ENCODE measurements at places on chromosomes 6 and 20. TPM values are rescaled to one million over a fixed set of nuclear protein-coding genes. Genes with fewer than 3 reads are reported as not detected.

DNA sequence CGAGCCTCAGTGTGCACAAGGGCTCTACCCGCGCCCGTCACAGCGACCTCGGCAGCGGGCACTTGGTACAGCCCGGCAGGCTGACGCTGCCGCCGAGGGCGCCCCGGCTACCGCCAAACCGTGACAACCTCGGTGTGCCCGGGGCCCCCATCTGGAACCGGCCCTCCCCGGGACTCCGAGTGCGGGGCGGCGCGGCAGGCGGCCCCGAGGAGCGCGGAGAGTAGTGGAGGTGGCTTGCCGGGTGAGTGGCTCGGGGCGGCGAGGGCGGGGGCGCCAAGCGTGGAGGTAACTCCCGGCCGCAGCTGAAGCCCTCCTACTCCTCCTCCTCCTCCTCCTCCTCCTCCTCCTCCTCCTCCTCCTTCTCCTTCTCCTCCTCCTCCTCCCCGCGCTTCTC lies at the start of gene ISM1:
TSS of gene ISM1 (plus strand) at position 371 of the 394 bp plus-strand sequence. CDS start 503 bp downstream, outside the sequence.
- no peaks in the 10 kb centered on the region for H3K36me3 ChIP-seq
- DNase-seq, result no peak
- H3K27ac ChIP-seq, result no peak within 1 kb of the TSS
- H3K4me3 ChIP-seq, result peak within 1 kb of the TSS; percentile 77
- H3K4me1 ChIP-seq, result peaks cover 31% of the 10 kb centered on the region
- peaks cover 38% of the 10 kb centered on the region for H3K27me3 ChIP-seq

- no peaks in the 10 kb centered on the region for H3K4me1 ChIP-seq
- H3K4me3 ChIP-seq, result no peak overlapping the region
- no peaks in the 10 kb centered on the region for H3K27me3 ChIP-seq
- peaks cover 2% of the 10 kb centered on the region for H3K36me3 ChIP-seq
Measured at GRCh38 chr6:156919370-156919769, 142.2 kb downstream of the ARID1B start.

GRCh38 chr20:46752728-46753127 lies 43.3 kb downstream of the SLC2A10 start:
- no peak overlapping the region for H3K27ac ChIP-seq
- H3K4me1 ChIP-seq, result no peaks in the 10 kb centered on the region
- H3K27me3 ChIP-seq, result peaks cover 4% of the 10 kb centered on the region
- no peaks in the 10 kb centered on the region for H3K36me3 ChIP-seq
- no peak overlapping the region for H3K4me3 ChIP-seq

The NFATC2 gene
- 3.3 TPM for total RNA-seq

GRCh38 chr6:38867726-38868125 lies 152.6 kb downstream of the DNAH8 start:
- no peak overlapping the region for H3K27ac ChIP-seq
- H3K4me3 ChIP-seq, result no peak overlapping the region
- H3K36me3 ChIP-seq, result no peaks in the 10 kb centered on the region
- H3K4me1 ChIP-seq, result no peaks in the 10 kb centered on the region
- no peak for DNase-seq
- H3K27me3 ChIP-seq, result no peaks in the 10 kb centered on the region

The LTB gene
- total RNA-seq, result 0.22 TPM

DNA sequence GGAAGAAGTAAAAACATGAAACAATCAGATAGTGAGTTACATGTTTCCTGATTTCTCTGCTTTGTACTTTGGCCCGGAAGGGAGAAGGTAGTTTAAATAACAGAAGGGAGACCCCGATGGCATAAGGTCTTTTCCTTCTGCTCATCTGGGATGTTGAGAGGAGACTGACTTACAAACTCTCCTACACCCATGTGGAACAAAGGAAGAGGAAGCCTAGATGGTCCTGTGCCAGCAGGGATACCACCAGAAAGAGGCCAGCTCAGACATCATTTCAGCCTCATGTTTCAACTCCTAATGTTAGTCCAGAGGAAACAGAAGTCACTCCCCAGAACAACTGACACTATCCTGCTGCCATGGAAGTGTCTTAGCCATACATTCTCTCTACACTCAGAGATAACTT lies 250.7 kb upstream of the NOX3 start:
- no peaks in the 10 kb centered on the region for H3K36me3 ChIP-seq
- H3K27me3 ChIP-seq, result no peaks in the 10 kb centered on the region
- no peak overlapping the region for H3K4me3 ChIP-seq
- peaks cover 16% of the 10 kb centered on the region for H3K4me1 ChIP-seq
- peak; percentile 13 for DNase-seq

DNA sequence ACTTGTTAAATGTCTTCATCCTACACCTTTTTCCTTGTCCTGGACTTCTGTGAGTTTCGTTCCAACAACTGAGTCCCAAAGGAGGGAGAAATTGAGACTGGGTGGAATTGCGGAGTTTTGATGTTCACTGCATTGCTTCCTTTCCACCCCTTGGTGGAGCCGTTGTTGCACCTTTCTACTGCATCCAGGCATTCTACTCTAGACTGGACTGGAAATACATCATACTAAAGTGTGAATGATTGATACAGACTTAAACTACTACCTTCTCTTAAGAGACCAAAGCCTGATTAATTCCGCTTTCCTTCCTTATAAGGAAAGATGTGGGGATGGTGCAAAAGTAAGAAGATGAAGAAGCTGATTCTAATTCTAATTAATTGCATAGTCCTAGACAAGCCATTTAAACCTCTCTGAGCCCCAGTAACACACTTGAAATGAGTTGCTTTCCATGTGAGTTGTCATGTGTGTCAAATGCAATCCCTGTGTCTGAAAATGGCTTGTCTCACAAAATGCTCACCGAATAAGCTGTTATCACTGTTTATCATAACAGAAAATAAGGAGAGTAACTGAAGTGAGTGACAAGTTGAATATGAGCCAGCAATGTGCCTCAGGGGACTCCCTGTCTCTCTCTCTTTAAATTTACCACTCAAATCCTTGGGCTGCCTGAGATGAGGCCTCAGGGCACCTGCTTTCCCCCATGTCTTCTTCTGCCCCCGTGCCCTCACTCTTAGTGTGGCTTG lies 338.3 kb upstream of the CHD6 start:
- no peaks in the 10 kb centered on the region for H3K4me1 ChIP-seq
- no peaks in the 10 kb centered on the region for H3K36me3 ChIP-seq
- no peak overlapping the region for H3K27ac ChIP-seq
- H3K4me3 ChIP-seq, result no peak overlapping the region

- no peak overlapping the region for H3K27ac ChIP-seq
- H3K27me3 ChIP-seq, result no peaks in the 10 kb centered on the region
- no peak for DNase-seq
- no peaks in the 10 kb centered on the region for H3K36me3 ChIP-seq
- no peak overlapping the region for H3K4me3 ChIP-seq
- H3K4me1 ChIP-seq, result no peaks in the 10 kb centered on the region
Measured at GRCh38 chr20:20241976-20242375, 125.9 kb upstream of the INSM1 start.

DNA sequence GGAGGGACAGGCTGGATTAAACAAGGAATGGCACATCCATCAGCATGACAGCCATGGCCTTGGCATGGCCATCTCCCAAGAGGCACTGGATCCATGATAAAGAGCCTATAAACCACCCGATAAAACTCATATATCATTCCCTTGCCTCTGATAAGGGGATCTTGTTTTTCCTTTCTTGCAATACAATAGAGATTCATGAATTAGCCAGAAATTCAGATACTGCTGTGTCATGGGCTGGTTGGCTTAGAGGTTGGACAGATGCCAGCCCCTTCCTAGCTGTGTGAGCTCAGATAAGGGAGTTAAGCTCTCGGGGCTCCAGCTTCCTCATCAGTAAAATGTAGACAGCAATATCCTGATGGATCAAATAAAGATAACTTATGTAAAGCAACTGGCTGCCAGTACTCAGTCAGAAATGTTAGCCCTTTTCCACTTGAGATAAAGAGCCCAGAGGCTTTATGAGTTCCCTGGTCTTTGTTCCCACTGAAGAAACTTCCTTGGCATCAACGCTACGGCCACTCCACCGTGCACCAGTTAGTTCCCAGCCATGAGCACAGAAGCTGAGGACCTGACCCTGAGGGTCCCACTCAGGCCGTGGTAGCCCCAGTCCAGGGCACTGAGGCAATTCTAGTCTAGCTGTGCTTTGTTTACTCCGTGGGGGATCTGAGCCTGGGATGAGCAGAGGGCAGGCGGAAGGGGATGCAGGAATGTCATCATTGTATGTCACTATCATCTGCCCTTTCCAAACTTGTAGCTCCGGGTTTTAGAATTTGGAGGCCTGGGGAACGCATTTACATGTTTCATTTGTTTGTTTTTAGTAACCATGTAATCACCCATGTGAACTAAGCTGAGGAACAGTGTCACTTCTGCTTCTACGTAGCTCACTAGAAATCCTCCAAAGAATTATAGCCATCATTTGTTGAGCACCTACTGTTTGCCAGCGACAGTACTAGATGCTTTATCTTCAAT lies 67.2 kb upstream of the TBC1D7 start:
- H3K4me3 ChIP-seq, result no peak overlapping the region
- H3K4me1 ChIP-seq, result peaks cover 20% of the 10 kb centered on the region
- DNase-seq, result peak; percentile 59
- H3K27ac ChIP-seq, result no peak overlapping the region

GRCh38 chr6:155582016-155582991 lies 126.7 kb upstream of the NOX3 start:
- H3K4me3 ChIP-seq, result no peak overlapping the region
- no peak overlapping the region for H3K27ac ChIP-seq
- no peaks in the 10 kb centered on the region for H3K4me1 ChIP-seq
- no peaks in the 10 kb centered on the region for H3K36me3 ChIP-seq
- DNase-seq, result no peak

- no peaks in the 10 kb centered on the region for H3K4me1 ChIP-seq
- no peak overlapping the region for H3K4me3 ChIP-seq
- DNase-seq, result no peak
- H3K27ac ChIP-seq, result no peak overlapping the region
Measured at GRCh38 chr6:93365445-93365844, 53.9 kb downstream of the EPHA7 start.

GRCh38 chr6:4413073-4413472 lies 277.7 kb upstream of the ECI2 start:
- H3K27ac ChIP-seq, result no peak overlapping the region
- no peaks in the 10 kb centered on the region for H3K4me1 ChIP-seq
- H3K36me3 ChIP-seq, result no peaks in the 10 kb centered on the region
- H3K27me3 ChIP-seq, result peaks cover 12% of the 10 kb centered on the region
- H3K4me3 ChIP-seq, result no peak overlapping the region

Measured in HepG2 (cell line).